Activated CD8-positive, alpha-beta memory T cell treated with anti-CD3 and anti-CD28 coated beads, Interleukin-2, amount 10 ng/mL, durations not matched to agents 7 days and 5 days (primary cell): ENCODE measurements at places on chromosomes 13 and 19. TPM values are rescaled to one million over a fixed set of nuclear protein-coding genes. Genes with fewer than 3 reads are reported as not detected.

The ZNF154 gene
- 4.0 TPM for total RNA-seq

The OSCAR gene
- total RNA-seq, result 0.47 TPM

The KLK4 gene
- not detected for total RNA-seq

The IL4I1 gene
- 1.7 TPM for total RNA-seq

The C1QTNF9B gene
- total RNA-seq, result not detected

The KLF1 gene
- total RNA-seq, result 0.45 TPM

The VAV1 gene
- total RNA-seq, result 98.5 TPM

The KEAP1 gene
- total RNA-seq, result 104 TPM

The CARD8 gene
- total RNA-seq, result 219 TPM

The RFX2 gene
- 9.8 TPM for total RNA-seq

The FBXL12 gene
- 30.8 TPM for total RNA-seq

The KLF2 gene
- total RNA-seq, result 124 TPM

The TMC4 gene
- total RNA-seq, result 1.3 TPM

The LIG1 gene
- 221 TPM for total RNA-seq
